Large intestine (tissue), 12 donors: ENCODE measurements at places on chromosomes 7 and 10. TPM values are rescaled to one million over a fixed set of nuclear protein-coding genes. Genes with fewer than 3 reads are reported as not detected.

The UCN3 gene
- polyA plus RNA-seq: 11.4 TPM

The MYPN gene
- 0.16 TPM for polyA plus RNA-seq

The CCDC126 gene
- polyA plus RNA-seq: 24.6 TPM

The ASAH2B gene
- polyA plus RNA-seq: 12.5 TPM

The CYP2C19 gene
- polyA plus RNA-seq: 26.9 TPM

The CARD11 gene
- polyA plus RNA-seq: 4.8 TPM

The CCL24 gene
- 32.1 TPM for polyA plus RNA-seq

The COL17A1 gene
- polyA plus RNA-seq: 8.8 TPM

The PLXDC2 gene
- polyA plus RNA-seq: 19.0 TPM

The SNX10 gene
- 12.6 TPM for polyA plus RNA-seq

The POLR2J2 gene
- polyA plus RNA-seq: 4.4 TPM

- DNase-seq: no peak
Measured at GRCh38 chr7:37408291-37409228, 40.1 kb downstream of the ELMO1 start.

DNA sequence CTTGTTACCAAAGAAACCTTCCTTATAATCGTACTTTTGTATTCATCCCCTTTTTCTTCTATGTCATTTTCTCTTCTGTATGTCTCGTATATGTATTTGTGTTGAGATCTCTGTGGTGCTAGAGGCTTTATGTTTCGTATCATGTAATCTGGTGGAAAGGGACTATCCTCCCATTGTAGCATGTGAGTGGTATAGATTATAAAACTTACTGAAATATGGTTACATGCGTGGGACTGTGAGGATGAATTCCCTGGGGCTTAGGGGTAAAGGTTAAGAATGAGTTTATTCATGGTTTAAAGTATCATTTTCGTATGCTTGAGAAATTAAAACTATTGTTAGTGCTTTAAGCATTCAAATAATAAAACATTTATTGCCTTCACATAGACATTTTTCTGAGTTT lies 141.9 kb downstream of the ANKRD7 start:
- no peak for DNase-seq

- no peak for DNase-seq
Measured at GRCh38 chr10:103548581-103549348, 55.3 kb downstream of the NEURL1 start.

DNA sequence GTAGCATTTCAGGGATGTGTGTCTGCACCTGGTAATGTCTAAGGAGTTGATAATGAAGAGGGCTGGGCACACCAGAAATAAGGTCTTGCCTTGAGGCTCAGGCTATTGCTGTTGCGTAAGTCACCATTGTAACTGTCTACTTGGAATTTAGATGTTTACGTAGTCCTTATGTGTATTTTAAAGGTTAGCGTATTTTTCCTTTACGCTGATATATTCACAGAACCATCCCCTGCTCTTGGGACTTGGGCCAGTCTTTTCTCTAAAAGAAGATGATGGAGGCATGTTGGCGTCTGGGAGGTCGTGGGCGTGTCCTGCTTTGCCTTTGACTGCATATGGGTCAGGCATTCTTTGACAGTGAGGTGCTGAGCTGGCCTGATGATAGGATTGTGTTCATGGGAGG lies 14.7 kb downstream of the WDR37 start:
- no peak for DNase-seq

GRCh38 chr10:71995887-71996575 lies 31.8 kb downstream of the CHST3 start:
- DNase-seq: no peak

DNA sequence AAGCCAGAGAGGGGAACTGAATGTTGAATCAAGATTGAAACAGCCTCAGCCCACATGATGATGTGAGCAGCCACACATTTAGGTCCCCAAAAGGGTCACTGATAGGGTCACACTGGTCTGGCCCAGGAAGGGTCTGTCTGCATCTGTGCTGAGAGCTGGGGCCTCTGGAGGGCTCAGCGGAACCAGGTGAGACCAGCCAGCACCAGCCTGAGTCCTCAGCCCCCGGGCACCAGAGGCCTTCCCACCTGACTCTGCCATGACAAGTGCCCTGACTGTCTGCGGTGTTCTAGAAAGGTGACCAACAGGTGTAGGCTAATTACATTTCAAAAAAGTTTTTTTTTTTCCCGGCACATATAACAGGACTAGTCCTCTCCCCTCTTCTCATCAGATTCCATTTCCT lies 76.2 kb downstream of the WDR11 start:
- DNase-seq: no peak

- DNase-seq: peak; percentile 36
Measured at GRCh38 chr10:92990615-92991014, 70.0 kb upstream of the CYP26C1 start.

DNA sequence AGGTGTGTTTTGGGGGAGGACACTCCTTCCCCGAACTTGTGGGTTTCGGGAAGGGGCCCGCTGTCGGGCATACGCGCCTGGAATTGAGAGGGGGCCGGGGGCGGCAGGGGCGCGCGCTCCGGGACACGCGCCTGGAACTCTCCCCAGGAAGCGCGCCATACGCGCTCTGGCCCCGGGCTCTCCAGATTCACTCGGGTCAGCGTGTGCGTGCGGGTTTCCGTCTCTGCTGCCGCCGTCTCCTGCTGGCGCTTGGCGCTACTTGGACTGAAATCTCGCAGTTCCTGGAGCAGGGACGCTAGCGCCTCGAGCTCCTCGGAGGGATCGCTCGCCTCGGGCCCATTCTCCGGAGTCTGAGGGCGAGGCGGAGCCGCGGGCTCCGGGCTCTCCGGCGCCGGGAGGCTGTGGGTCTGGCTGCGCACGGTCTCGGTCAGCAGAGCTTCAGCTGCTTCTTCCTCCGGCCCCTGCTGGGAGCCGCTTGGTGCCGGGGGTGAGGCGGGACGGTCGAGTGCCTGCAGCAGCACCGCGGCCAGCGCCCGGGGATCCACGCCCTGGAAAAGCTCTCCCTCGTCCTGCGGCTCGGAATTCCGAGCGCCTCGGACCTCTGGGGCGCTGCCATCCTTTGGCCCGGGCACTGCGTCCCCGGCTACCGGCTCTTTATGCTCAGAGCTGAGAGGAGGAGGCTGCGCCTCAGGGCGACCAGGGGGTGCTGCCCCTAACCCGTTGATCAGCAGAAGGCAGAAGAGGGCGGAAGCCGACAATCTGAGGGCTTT lies 1.1 kb downstream of the VGF start:
- DNase-seq: no peak

- no peak for DNase-seq
Measured at GRCh38 chr7:150358433-150358832, 10.2 kb upstream of the REPIN1 start.

- no peak for DNase-seq
Measured at GRCh38 chr7:44292876-44293560, 32.4 kb downstream of the CAMK2B start.

DNA sequence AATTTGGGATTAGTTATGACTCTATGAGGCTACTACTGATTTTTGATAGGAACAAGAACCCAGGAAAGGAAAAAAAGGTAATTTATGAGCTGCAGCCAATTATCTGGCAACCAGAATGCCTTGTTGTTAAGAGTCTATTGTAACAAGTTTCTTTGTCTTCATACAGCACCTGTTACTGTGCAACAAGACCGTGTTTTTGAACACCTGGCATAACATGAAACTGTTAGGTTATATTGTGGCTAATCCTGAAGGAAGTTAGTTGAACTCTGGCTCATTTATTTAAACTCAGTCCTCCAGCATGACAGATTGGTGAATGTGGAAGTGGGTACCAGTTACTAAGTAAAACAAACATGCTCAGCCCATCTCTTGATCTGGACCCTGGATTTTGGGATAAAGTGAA lies 33.0 kb downstream of the RALA start:
- no peak for DNase-seq

DNA sequence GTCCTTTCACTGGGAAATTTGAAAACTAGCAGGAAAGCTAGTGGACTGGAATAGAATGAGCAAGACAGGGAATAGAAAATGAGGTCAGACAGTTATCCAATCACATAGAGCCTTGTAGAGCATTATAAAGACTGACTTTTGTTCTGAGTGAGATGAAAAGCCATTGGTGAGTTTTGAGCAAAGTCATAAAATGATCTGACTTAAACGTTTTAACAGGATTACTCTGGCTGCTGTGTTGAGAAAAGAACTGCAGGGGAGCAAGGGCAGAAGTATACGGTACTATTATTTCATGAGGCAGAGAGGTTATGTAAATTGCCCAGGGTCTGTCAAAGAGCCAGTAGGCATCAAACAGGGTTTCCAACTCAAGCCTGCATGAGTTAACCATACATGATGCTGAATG lies 393.4 kb downstream of the TFEC start:
- no peak for DNase-seq

DNA sequence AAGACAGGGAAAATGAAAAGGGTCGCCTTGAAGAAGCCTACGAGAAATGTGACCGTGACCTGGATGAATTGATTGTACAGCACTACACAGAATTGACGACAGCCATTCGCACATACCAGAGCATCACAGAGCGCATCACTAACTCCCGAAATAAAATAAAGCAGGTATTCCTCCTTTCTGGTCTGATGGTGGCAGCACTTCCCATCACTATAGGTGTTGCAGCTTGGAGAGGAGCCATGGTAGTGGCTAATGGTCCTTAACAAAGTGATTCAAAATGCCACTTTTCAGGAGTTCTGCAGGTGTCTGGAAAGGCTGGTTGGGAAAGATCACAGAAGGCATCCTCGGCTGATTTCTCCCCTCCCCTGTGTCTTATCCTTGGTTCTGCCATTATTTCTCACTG lies 22.1 kb downstream of the EXOC4 start:
- DNase-seq: no peak

DNA sequence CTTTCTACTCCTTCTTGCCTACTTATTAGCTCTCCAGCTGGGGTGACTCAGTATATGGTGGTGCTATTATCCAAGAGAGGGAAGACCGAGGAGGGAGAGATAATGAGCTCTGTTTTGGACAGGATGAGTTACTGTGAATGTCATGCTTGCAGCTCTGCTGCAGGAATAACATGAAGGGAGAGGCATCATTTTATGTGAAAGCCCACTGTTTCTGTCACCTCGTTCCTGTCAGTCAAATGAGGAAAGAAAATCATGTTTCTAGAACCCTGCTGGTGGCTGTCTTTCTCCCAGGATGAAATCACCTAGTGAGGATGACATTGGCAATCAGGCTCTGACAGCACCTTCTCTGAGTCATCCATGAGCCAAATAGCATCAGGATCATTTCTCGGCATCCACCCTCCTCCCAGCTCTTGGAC lies 1291.6 kb upstream of the AUTS2 start:
- DNase-seq: no peak

- DNase-seq: no peak
Measured at GRCh38 chr7:18740579-18740988, 245.0 kb downstream of the HDAC9 start.

DNA sequence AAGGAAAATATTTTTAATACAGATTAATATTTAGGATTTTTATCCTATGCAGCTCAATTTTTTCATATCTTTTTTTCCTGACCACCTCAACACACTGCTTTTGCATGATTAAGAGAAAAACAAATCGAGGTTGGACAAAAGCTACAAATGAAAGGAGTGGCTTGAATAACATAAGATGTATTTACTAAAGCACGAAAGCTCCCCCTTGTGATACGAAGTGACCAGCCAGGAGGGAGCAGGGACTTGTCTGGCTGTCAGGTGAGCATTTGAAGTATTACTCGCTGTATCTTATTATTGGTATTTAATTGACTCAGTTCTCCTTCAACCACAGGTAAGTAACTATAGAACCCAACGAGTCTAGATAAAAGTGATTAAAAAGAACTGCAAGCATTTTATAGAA lies 265.2 kb upstream of the PHF14 start:
- DNase-seq: no peak

DNA sequence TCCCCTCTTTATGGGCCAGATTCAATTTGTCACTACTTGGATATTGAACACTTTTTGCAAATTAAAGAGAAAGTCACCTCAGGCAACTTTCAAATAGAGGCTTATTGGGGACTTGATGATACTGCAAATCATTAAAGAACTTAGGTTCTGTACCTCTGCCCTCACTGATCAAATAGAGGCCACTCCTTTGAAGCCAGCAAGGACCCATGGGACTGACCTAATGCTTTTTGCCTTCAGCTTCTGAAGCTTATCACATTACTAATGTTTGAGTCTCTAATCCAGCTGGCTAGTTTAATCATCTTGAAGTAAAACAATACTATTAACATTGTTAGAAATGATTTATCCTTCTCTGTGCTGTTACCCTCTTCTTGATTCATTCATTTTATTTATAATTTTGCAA lies 93.0 kb upstream of the ZNF800 start:
- DNase-seq: no peak

GRCh38 chr10:1558906-1559305 lies 178.4 kb downstream of the ADARB2 start:
- DNase-seq: no peak

DNA sequence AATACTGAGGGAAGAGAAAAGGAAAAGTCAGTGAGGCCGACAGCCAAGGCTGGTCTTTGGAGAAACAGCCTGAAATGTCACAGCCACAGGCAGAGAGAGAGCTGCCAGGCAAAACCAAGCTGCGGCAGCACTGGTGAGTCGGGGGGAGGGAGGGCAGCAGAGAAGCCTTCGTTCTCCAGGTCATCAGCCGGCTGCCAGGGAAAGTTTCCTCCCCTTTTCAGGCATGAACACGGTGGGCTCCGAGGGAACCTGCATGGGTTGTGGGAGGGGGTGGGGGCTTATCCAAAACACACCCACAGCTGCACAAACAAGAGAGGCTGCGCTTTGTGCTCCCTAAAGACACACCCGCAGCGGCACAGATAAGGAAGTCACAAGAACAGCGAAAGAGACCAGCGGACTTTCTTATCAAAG lies 62.3 kb upstream of the NKX6-2 start:
- DNase-seq: peak; percentile 49

DNA sequence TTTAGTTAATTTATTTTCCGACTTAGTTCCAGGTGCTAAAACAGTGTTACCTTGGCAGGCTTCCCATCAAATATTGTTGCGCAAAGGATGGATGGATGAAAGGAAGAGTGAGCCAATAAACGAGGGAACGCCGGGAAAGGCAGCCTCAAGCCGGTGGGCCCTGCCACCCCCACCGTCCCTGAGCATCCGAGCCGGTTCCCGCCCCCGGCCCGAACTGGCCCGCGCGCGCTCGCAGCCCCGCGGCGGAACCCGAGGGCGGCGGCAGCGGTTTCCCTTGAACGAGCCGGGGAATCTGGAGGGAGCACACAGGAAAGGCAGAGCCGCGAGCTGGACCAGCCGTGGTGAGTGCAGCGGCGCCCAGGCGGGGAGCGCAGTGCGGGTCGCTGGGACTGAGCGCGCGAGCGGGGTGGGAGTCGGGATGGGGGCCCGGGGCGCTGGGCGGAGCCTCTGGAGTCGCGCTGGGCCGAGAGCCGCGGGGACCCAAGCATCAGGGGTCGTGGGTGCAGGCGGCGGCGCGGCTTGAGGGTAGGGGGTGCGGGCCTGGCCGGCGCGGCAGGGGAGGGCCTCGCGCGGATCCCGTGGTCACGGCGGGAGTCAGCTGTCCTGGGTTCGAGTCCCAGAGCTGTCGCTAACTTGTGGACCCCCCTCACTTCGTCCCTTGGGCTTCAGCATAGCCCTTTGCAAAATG lies at the start of gene AGK:
TSS of gene AGK (plus strand) at position 317 of the 688 bp plus-strand sequence. CDS start 4,057 bp downstream, outside the sequence.
- DNase-seq: peak; percentile 48

DNA sequence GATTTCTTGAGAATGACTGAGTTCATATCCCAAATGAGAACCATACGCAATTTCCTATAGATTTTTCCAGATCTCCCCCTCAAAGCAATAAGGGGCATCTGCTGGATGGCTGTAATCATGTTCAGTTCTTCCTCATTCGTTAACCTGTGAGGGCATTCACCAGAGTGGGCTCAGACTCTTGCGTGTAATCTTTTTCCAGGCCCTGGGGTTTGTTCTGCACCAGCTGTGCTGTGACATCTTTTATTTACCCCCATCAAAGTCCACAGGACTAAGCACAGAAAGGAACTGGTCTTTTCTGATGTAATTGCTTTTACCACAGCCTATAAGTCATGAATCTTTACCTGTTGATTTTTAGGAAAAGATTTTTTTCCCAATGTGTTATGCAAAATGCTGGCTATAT lies 27.9 kb upstream of the ITGA8 start:
- DNase-seq: no peak
